ENCODE measurements at places on chromosomes 13 and 19. TPM values are rescaled to one million over a fixed set of nuclear protein-coding genes. Genes with fewer than 3 reads are reported as not detected.

DNA sequence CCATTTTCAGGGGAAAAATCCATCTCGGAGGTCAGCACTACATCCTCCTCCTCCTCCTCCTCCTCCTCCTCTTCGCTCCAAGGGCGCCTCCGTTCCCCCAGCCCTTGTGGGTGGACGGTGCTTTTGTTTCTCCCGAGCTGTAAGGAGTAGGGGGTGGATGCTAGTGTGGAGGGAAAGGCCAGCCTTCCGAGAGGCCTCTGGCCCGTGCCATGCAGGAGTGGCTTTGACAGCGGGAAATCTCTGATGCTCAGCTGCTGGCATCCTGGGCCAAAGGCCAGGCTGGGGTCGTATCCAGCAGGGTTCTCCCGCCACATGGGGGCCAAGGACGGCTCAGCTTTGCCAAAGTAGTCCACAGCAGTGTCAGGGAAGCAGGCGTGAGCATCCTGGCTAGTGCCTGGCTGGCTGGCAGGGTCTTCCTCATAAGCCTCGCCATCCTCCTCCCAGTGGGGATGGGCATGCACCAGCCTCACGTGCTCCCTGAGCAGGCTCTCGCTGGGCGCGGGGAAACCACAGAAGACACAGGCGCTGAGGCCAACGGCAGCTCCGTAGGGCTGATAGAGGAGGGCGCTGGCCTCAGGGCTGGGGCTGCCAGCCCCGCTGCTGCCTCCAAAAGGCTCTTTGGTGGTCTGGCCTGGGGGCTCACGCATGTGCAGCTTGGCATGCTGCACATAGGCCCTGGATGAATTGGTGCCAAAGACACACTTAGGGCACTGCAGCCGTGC is 10.5 kb downstream of the WIZ start:
- DNase-seq: no peak

- no peak for DNase-seq
Observed at GRCh38 chr19:50759886-50760285, 10.4 kb upstream of the GPR32 start.

GRCh38 chr19:3420909-3421619 is 54.7 kb downstream of the NFIC start:
- DNase-seq: no peak

Gene ZNF547
- polyA plus RNA-seq: 1.8 TPM

GRCh38 chr13:69648340-69649062 is 459.1 kb upstream of the ATXN8OS start:
- no peak for DNase-seq

- DNase-seq: no peak
Observed at GRCh38 chr13:48292650-48293049, 10.9 kb upstream of the RB1 start.

DNA sequence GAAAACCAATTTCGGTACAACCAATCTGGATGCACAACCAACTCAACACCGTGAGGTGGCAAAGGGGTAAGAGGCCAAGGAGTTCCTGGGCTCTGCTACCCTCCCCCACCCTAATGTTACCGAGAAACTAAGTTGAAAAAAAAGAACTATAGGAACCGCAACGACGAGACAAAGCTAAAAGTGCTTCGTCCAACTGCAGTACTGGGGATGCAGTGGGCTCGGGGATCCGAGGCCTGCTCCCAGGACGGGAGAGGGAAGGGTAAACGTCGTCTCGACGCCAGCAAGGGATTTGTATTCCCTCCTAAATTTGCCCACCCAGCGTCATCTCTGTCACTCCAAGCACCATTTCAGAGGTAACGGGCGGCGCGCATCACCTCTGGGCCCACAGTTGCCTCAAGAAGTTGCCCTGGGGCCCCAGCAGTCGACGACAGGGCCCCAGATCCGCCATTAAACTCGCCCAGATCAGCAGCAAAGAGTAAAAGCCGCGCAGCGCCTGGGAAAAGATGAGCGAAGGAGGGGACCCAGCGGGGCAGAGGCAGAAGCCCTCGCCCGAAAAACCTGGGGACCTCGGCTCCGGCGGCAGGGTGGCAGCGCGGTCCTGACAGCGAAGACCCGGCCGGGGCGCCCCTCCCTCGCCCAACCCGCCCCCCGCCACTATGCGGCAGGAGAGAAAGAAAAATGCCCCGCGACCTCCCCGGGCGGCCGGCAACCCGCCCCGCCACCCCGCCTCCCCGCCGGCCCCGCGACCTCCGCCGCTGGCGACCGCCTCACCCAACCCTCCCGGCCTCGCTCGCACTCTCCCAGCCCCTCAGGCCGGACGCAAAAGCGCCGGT is 752 bp downstream of the ZMYM5 start:
- DNase-seq: peak; percentile 46

DNA sequence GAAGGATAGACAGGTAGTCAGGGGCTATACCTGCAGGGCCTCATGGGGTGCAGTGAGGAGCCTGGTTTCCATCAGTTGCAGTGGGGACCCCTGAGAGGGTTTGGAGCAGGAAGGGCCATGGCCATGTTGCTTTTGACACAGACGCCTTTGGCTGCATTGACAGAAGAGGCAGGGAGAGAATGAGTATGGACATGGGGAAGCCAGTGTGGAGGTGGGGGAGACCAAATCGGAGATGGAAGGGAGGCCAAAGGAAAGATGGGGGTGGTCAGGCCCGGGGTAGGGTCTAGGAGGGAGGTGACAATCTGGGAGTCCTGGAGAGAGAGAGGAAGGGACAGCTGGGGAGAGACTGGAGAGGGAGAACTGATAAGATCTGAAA is 1.3 kb downstream of the HSD11B1L start:
- no peak for DNase-seq

- no peak for DNase-seq
Observed at GRCh38 chr19:22595422-22595821, 38.7 kb upstream of the ZNF492 start.

- no peak for DNase-seq
Observed at GRCh38 chr13:45940061-45940460, 88.5 kb upstream of the SIAH3 start.

All from mammary epithelial cell (primary cell).